Cerebellar nuclear complex (tissue), 1 donor: ENCODE measurements at places on chromosomes 4 and X.

- no peak for DNase-seq
Measured at GRCh38 chr4:88985088-88985773, 71.8 kb downstream of the FAM13A start.

DNA sequence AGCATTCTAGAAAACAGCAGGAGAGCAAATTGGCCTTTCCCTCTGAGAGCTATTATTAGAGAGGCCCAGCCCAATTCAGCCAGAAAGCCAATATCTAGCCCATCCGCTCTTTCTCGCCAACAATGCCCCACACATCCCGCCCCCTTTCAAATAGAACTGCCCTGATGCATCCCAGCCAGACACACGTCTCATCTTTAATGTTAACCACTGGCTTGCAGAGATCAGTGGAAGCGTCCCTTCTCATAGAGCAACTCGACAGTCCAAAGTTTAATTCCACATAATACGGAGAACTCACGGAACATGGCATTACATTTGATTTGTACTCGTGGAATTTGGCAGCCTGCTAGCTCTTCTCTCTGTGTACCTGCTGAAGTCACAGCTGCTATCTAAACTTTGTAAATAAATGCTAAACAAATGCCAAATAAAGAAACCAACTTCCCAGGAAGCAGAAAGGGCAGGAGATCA, 304.4 kb downstream of the DHX15 start:
- DNase-seq = no peak

DNA sequence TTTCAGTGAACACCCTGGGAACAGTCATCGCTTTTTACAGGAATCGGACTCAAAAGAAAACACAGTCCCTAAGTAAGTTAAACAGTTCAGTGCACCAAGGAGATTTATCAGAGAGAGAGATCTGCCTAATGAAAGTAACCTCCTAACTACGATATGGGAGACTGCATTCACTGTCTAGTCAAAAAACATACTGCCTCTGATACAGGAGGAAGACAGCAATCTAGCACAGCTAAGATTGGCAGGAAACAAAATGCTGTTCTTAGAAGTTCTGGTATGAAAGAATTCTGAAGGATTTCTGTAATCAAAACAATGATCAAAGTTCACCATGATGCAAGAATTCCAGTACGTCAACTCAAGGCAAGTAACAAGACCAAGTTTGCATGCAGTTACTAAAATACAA, 92.8 kb downstream of the MAML3 start:
- no peak for DNase-seq

DNA sequence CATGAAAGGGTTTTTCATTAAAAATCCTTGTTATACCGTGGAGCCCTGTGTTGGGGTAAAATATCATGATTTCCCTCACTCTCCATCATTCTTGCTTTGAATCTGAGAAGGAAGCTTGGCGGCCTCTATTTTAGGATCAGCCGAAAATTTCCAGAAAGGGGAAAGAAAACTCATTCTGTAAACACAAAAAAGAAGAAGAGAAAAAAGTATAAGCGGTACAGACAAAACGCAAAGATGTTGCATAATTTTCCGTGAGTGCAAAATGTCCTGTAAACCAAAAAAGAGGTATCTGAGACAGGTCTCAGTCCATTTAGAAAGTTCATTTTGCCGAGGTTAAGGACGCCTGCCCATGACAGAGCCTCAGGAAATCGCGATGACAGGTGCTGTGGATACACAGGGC, 5.3 kb downstream of the CSF2RA start:
- no peak for DNase-seq

GRCh38 chrX:16250296-16250695, 83.0 kb downstream of the MAGEB17 start:
- DNase-seq = no peak

GRCh38 chr4:182758273-182758672, 158.9 kb downstream of the DCTD start:
- no peak for DNase-seq
